T-helper 2 cell (primary cell): ENCODE measurements at places on chromosomes 11 and 22.

DNA sequence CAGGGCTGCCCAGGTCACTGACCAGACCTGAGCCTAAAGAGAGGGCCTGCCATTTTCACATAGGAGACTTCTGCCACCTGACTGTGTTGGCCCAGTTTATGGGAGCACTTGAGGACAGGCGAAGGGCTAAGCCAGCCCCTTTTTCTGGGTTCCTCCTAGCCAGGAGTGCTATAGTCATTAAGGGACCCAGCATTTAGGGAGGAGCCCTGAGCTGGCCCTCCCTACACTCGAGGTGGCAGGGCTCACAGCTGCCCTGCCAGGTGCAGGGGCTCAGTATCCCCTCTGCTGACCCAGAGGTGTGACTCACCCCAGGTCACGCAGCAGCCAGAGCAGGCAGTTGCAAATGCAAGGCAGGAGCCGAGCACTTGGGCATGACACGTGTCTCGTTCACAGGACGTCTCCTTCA, 86.3 kb upstream of the CRYBB3 start:
- DNase-seq, result no peak

GRCh38 chr22:33563220-33563964, 356.9 kb downstream of the LARGE1 start:
- no peak for DNase-seq

- no peak for DNase-seq
Observed at GRCh38 chr11:120125024-120125423, 12.9 kb downstream of the TRIM29 start.

GRCh38 chr11:91639359-91639758, 585.3 kb upstream of the FAT3 start:
- DNase-seq, result no peak

DNA sequence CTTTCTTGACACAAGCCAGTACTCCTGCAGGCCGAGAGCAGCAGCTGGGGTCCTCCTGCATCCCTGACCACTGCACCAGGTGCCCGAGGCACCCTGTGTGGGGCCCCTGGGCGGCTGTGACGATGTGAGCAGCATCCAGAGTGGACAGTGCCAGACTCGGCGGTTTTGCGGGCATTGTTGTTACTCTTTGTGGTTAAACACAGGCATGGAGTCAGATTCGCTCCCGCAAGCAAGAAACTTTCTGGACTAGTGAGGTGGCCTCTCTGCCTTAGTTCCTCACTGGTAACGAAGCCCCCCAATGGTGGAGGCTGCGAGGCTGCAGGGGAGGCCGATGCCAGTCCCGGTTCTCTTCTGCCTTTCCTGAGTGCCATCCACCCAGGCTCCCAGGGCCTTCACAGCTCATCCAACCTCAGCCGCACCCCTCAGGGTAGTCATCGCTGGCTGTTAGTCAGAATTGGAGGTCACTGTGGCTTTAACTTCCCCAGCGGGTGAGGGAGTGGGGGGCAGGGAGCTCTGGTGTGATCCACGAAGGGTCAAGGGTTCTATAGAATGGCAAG, 3.7 kb upstream of the CLDN5 start:
- no peak for DNase-seq

- DNase-seq, result no peak
Observed at GRCh38 chr11:128764424-128765095, 70.7 kb downstream of the FLI1 start.

- DNase-seq, result no peak
Observed at GRCh38 chr11:115425250-115425649, 79.0 kb downstream of the CADM1 start.

- DNase-seq, result no peak
Observed at GRCh38 chr11:134170919-134171281, 52.9 kb downstream of the NCAPD3 start.

DNA sequence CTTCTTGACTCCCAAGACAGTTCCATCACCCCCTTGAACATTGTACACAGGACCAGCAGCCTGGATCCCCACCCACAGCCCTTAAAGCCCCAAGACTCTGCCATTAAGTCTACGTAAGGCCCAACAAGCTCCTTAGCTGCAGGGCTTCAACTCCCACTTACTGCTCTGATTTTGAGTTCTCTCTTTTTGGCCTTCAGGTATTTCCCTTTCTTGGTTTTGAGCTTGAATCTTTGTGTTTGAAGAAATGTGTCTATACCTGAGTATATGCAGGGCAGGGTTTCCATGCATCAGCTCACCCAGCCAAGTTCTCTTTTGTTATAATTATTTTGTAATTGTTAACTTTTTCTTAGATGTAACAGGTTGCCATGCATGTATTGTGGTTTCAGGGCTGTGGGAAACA, 10.4 kb upstream of the MPEG1 start:
- no peak for DNase-seq

DNA sequence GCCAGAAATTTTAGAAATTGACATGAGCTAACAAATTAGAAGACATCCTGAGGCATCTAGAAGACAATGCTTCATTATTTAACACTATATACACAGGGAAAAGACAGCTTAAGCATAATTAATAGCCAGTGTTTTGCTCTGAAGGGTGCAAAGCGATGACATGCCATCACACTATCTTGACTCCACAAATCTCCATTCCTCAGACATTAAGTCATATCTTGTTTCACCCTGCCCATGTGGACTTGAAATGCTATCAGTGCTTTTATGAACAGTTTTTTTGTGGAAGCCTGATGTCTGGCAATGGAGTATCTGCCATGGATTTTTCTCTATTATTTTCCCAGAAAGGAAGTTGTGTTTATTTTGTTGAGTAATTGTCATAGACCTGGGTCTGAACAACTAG, 2.3 kb downstream of the CARD18 start:
- no peak for DNase-seq

- no peak for DNase-seq
Observed at GRCh38 chr11:130979386-130979972, 63.2 kb upstream of the SNX19 start.

GRCh38 chr11:104771763-104772162, 126.5 kb downstream of the CASP12 start:
- no peak for DNase-seq

DNA sequence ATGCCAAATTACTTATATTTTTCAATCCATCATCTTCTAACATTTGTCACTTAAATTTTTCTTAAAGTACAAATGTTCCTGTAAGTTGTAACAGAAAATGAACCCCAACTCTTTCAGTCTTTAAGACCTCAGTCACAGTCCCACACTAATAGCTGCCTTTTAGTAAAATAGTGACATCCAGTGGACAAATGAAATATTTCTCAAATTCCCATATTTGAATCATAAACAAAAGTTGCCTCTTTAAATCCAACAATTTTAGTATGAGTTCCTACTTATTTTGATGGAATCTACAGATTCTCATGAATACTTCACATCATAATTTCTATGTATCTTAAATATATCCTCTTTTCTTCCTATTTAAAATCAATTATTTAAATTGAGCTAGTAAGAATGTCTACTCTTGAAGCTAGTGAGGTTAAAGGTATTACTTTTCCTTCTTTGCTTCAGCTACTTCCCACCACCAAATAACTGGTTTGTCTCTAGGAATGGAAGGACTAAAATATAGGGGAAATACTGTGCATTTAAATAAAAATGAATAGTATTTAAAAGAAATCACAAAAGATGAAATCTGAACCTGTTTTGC, 9.2 kb downstream of the LIN7C start:
- no peak for DNase-seq

DNA sequence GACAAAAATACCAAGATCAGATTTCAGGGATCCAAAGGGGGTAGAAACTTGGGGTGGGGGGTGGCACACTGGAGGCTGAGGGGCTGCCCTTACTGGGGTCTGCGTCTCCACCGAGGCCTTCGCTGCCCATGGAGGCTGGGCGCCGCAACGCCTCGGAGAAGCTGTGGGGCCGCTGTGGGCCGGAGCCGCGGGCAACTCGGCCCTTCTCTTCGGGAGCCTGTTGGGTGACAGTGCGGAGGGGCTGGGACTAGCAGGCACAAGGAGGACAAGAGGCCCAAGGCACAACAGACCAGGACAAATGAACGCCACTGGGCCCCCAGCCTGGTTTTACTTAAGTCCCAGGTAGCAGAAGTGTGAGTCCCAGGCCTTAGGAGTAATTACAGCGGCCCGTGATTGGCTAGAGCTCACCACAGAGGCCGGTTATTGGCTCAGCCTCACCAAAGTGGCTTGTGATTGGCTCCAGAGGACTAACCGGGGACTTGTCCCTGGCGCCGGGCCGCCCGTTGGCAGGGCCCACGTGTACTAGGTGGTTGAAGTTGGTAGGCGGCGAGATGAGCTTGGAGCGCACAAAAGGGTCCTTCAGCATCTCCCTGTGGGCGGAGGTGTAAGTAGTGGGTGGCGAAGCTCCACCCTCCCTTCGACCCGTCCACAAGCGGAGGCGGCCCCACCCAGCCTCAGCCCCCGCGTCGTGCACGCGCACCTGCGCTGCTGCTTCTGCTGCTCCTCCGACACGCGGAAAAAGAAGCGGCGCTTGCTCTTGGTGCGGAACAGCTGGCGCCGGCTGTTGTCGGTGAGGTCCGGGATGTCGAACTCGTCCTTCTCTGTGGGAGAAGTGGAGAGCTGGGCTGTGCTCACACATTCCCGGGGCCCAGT, 16.5 kb upstream of the MEN1 start:
- DNase-seq, result no peak

- DNase-seq, result no peak
Observed at GRCh38 chr11:114280696-114281095, 15.5 kb upstream of the NNMT start.

GRCh38 chr11:111759778-111760407, 6.3 kb downstream of the PPP2R1B start:
- no peak for DNase-seq

GRCh38 chr22:45129703-45130524, 33.8 kb upstream of the NUP50 start:
- DNase-seq, result no peak

DNA sequence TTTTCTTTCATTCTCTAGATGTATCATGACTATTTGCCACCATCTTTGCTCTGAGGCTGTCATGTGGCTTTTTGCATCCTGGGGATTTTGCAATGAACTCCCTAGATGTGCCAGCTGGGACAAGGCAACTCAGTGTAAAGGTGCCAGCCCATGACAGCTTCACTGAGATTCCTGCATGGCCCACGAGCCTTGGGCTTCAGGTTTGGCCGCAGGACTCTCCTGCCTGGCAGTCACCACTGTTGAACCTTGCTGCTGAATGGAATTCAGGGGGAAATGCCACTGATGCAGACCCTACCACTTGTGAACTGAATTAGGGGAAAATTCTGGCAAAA, 385.2 kb downstream of the SOX6 start:
- DNase-seq, result no peak

DNA sequence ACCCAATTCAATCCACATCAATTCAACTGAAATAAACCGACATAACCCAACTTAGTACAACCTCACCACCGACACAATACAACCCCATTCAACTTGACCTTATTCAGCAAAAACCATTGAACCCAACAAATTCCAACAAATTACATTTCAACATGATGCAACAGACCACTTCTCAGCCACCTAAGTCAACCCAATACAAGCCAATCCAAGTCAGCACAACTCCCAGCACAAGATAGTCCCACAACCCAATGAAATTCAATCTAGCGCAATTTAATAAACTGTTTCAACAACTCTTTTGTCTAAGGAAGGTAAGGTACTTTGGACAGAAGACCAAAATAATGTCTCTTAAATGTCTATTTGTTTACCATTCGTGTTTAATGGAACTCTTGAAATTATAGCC, 226.0 kb downstream of the MIAT start:
- DNase-seq, result no peak

DNA sequence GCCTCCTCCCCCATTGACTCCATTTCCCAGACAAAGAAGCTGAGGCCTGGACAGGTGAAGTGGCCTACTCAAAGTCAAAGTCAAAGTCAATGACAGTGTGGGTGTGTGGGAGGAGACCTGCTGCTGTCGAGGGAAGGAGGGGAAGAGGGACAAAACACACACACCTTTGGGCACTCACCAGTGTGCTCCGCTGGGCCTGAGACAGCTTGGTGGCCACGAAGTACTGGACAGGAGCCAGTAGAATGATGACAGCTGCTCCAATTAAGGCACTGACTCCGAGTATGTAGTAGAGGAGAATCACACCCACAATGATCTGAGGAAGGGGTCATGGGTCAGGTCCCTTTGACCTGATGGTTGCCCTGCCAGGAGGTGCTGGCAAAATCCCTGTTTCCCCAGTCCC, 33.6 kb downstream of the ABCC8 start:
- DNase-seq, result no peak

- no peak for DNase-seq
Observed at GRCh38 chr11:34640050-34640923, 19.4 kb downstream of the EHF start.

- DNase-seq, result no peak
Observed at GRCh38 chr11:14202251-14203196, 156.5 kb downstream of the RRAS2 start.

GRCh38 chr22:47534804-47535410, 772.5 kb downstream of the TBC1D22A start:
- no peak for DNase-seq

DNA sequence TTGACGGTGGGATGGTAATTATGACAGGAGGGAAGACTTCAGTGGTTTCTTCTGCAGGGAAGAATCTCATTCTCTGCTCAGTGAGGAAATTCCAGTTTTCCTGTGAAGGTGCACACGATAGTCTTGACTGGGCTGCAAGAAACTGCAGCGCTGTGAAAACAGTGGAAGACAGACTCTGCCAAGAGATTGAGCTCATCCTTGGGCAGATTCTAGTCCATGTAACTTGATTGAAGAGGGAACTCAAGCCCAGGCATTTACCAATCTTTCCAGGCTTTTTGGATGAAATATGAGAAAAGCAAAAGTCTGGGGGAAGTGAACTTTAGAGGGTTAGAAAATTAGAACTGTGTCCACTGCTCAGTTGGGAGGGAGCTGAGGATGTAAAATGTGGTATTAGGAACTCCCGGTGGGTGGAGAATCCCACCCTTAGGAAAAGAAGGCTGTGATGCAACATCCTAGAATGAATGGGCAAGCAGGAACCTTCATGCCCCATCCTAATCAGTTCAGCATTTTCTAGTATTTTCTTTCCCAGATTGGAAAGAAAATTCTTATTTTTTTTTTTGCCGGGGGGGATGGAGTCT, 212.6 kb downstream of the DBX1 start:
- DNase-seq, result no peak

GRCh38 chr11:117369534-117369933, 41.9 kb downstream of the CEP164 start:
- no peak for DNase-seq

GRCh38 chr11:64324692-64325469, 7.0 kb downstream of the PRDX5 start:
- no peak for DNase-seq

GRCh38 chr11:130179396-130180306, 20.1 kb downstream of the ST14 start:
- DNase-seq, result no peak

DNA sequence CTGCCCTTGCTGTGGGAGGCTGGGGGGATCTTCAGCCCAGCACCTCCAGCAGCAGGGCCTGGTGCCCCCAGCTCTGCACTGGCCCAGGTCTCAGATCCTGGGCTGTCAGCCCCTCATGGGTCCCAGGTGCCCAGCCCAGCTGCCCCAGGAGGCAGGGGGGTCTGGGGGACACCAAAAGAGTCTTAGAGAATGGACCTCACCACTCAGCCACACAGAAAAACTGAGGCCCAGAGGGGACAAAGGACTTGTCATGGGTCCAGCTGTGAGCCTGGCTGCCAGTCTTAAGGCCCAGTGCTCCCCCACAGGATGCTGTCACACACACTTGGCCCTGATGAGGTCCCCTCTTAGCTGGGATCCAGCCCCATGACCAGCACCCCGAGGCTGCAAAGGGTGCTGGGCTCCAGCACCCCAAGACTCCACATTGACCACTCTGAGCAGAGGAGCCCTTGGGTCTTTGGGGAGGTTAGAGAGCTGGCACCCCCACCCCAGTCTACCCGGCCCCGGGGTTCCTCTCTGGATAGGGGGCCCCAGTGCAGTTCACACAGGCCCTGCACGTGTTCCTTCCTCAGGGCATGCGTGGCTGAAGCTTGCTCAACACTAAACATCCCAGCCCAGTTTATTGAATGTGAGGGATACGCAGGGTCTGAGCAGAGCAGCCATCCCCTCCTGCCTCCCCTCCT, 54.4 kb downstream of the IGLL5 start:
- DNase-seq, result no peak
